NAMALWA (cell line): ENCODE measurements at places on chromosomes 6 and 20.

DNA sequence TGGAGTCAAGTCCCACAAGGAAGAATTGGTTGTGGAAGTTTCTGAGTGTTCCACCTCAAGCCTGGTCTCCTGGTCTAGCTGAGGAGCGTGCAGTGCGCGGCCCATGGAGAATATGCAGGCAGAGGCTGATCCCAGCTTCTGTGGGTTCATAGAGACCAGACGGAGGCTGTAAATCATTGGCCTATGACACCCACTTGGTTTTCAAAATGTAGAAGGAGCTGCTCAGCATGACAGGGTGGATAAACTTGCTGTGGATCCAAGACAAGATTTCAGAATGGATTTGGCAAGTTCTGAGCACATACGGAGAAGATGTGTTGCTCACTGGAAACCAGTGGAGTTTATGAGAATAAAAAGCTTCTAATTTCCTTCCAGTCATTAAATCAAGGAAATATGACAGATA lies 744 bp downstream of the KIF25 start:
- DNase-seq: no peak

DNA sequence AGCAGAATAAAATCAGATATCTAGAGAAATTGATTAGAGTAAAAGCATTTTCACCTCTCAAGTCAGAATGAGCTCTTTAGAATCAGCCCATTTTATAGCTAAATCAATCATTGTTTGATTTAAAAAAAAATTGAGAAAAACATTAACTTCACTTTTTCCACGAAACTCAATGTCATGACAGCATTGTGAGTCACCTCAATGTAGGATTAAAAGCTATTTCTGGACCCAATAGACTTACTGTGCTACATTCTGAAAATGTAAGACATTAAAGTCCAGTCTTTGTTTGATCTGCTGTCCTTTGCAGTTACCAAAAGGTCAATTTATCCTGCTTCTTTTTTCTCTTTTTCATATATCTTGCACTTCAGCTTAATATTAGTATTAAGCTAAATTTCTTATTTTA lies 519.4 kb upstream of the ZNF337 start:
- no peak for DNase-seq

DNA sequence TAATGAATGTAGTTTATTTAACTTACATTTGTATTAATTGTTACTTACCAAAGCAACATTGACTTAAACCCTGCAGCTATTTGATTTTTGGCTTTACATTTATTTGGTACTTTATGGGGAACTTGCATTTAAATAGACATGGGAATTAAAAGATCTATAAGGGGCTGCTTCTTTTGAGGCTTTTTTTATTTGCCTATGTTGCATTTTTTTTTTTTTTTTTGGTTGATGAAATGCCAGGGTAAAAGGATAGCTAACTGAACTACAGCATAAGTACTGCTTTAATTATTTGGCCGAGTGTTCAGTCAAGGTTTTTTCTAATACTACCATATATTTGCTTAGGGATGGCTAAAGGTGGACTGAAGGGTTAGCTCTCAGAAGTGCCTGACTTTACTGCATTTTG lies 62.5 kb upstream of the CDH4 start:
- DNase-seq: no peak

DNA sequence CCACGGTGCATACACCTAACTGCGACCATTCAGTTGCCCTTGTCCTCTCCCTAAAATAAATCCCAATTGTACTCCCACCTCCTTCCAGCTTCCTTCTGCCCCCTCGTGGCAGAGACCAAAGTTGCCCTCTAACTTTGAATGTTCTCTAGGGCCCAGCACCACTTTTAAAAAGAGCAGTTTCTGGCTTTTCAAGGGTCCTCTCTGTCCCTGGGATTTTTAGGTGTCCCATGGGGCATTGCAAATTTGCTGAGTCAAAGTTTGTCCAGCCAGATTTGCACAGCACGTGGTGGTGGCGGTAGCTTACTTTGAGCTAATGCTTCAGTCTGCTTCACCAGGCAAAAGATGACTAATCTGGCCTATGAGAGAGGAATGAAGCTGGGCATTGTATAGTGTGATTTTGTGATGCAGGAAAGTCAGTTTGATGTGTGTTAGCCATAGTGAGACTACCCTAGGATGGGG lies 100.2 kb downstream of the PERP start:
- DNase-seq: peak; percentile 33

GRCh38 chr6:142692942-142693341 lies 252.0 kb downstream of the HIVEP2 start:
- peak; percentile 77 for DNase-seq

DNA sequence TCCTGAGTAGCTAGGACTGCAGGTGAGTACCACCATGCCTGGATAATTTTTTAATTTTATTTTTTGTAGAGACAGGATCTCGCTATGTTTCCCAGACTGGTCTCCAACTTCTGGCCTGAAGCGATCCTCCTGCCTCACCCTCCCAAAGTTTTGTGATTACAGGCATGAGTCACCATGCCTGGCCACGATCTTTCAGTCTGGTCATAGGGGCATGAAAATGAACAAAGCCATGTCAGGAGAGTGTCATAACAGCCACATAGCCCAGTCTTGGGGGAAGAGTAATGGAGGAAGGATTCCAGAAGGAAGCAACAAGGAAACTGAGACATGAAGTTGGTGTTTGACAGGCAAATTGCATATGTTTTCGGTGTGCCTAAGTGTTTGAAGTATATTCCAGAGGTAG lies 17.0 kb upstream of the SNX3 start:
- DNase-seq: no peak

- DNase-seq: no peak
These were observed 29.1 kb downstream of the TRAM2 start for GRCh38 chr6:52547647-52548352.

DNA sequence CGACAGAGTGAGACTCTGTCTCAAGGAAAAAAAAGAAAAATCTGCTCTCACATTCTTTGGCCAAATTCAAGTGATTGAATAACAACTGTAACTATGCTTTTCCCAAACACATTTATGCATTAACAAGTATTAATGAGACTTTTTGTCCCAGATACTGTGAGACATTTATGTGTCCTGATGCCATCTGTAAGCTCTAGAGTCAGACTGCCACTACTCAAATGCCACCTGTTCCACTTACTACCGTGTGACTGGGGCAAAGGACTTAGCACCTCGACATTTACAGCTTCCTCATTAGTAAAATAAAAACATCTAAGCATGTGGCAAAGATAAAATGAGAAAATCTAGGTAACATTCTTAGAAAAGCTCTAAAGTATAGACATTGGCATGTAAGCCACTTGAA lies 178.1 kb upstream of the MARCKS start:
- DNase-seq: no peak

DNA sequence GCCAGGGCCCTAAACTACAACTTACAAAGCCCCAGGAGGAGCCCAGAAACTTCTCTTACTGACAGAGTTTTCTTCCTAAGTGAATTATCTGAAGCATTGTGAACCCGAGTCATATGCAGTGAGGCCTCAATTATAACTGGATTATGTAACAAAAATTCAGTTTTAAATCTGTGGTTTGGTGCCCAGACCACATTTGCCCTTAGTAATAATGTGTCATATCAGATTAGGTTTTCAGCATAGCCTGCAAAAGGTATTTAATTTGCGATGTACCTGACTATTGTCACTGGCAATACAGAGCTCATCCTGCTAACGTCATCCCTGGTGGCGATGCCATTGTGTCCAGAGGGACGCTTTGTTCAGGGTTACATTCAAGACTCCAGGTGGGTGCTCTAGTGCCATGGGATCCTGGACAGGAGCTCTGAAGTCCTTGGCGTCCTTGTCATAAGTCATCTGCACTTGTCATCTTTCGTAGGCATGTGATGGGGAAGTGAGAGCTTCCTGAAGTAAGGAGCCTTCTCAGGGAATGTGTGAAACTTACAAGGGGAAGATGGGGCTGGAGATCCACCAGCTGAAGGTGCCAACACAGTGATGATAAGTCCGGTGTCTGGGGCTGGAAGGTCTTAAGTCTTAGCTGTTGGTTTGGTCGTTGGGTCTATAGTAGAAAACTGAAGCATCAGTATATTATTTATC lies 65.1 kb downstream of the HIVEP1 start:
- no peak for DNase-seq

DNA sequence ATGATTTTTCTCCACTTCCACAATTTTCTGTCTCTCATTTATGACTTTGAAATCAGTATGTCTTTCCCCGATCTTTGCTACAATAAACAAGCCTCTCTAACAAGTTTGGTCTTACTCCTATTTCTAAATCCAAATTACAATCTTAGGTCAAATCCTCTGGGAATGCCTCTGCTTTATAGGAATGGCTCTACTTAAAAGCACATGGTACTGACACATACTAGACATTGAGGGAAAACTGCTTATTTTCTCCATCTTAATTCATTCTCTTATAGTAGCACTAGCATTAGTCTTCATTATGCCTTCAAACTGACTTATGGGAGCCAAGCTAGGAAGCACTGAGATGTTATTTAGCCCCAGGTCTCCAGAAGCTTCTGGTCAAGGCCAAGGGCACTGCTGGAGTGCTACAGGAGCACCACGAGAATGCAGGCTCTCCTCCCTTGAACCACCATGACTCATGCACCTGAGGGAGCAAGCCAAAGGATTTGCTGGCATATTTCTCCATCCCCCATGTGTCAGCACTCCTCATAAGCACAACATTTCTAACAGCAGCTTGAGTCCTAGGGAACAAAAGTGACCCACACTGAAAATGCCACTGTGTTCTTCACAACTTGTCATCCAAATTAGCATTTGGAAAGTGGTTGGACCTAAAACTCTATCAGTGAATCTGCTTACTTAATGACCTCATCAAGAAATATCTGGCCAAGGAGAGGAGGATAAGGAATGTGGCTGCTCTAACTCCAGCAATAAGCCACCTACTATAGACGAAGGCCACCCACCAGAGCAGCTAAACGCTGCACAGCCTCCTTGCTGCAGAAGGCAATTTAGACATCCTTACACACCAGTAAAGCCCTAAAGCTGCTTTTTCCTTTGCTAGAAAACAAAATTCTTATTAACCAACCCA lies 156.8 kb upstream of the KCNQ5 start:
- no peak for DNase-seq

DNA sequence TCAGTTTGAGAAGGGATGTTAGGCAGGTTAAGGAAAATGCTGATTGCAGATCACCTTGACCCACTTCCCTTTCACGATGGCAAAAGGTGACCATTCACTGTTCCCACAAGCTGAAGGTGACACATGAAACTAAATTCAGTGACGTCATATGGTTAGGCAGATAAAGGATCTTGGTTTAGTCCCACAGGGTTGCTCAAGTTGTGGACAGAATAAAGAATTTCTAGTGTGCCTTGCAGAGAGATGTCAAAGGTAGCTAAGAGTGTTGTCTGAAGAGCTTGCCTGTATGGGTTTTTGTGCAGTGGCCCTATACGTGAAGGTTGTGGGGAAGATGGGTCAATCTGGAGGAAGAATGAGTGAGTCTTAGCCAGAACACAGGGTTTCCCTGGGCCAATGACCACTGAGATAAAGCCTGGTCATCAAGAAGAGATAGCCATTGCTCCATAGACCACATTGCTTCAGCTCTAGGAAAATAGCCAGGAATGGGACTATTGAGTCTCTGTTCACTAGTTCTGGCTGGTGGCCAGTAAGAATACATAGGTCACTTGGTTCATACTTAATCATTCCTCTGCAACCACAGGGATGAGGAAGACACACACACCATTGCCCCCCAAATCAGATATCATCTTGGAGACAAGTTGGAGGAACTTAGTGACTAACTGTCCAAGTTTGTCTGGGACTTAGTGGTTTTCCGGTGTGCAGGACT lies 148.5 kb upstream of the ATXN1 start:
- DNase-seq: no peak

- DNase-seq: no peak
These were observed 11.2 kb downstream of the ZBTB2 start for GRCh38 chr6:151379933-151380847.

DNA sequence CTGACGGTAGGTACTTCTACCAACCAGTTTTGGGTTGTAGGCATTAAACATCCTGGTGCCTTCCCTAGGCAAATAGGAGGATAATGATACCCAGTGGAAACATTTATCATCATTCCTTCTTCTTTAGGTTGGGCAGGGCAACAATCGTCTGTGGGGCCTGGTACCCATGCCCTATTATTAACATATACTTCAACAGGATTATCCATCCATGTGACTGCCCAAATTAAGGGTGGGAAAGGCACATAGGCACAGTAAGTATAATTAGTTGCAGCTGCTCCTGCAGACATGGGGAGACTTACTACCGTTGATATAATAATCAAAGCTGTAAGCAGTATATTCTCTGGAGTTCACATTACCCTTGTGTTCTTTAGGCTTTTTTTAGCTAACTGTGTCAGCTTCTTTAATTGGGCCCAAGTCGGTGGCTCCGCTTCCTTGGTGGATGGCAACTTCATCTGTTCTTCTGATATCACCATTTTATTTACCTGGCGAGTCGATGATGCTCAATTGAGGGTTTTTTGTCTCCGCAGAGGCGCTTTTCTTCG lies 16.8 kb downstream of the RPL7L1 start:
- no peak for DNase-seq

GRCh38 chr20:46850416-46850815 lies 44.2 kb upstream of the EYA2 start:
- DNase-seq: no peak

DNA sequence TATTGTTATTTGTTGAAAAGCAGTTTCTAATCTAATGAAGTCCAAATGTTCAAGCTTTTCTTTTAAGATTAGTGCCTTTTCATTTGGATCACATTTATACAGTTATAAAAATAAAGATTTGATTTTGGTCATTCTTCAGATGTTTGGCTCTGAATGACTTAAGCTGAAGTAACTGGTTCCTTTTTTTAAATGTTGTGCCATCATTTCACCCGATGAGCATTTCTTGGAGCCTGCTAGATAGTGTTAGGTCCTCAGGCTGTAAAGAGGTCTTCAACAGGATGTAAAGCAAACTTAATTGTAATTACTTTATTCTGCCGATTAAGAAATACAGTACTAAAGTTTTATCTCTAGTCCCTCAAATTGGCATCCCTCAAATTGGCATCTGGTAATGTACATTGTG lies 41.2 kb upstream of the ASIP start:
- no peak for DNase-seq

GRCh38 chr6:69907981-69908498 lies 41.7 kb downstream of the COL19A1 start:
- DNase-seq: no peak

DNA sequence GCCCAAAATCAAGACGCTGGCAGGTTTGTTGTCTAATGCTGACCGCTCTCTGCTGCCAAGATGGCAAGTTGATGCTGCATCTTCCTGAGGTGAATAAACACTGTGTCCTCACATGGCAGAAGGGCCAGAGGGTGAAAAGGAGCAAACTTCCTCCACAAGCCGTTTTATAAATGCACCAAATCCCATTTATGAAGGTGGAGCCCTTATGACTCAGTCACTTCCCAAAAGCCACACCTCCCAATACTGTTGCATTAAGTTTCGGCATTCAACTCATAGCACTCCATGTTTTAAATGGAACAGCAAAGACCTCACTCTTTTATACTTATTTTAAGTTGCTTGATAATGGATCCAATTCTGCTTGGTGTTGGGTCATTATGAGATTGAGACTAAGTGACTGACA lies 316.6 kb downstream of the RFPL4B start:
- no peak for DNase-seq

DNA sequence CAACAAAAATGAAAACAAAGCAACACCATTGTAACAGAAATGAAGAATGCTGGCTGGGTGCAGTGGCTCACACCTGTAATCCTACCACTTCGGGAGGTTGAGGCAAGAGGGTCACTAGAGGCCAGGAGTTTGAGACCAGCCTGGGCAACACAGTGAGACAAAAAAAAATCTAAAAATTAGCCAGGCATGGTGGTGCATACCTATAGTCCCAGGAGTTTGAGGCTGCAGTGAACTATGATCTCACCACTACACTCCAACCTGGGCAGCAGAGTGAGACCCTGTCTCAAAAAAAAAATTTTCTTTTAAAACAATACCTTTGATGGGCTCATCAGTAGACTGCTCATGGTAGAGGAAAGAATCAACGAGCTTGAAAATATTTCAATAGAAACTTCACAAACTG lies 18.5 kb downstream of the NINL start:
- no peak for DNase-seq
